ENCODE measurements at places on chromosomes 7 and 10.

DNA sequence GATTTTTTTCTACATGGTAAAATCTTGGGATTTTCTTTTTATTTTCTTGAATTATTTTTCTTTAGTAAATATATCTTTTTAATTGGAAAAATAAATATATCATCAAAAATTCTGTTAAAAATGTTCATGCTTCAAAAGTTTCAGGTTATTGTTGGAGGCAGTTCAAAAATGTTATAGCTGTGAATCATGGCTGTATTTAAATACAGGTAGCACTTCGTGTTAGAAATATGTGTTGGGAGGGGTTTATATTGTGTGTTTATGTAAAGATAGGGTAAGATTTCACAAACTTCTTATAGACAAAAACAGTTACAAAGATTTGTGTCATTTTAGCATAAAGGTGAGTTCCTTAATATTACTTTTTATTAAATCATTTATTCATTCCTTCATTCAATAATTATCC is 60.4 kb downstream of the HDAC9 start:
- DNase-seq, result no peak

- no peak for DNase-seq
These were observed 36.8 kb downstream of the SLC35B4 start for GRCh38 chr7:134279898-134280297.

- DNase-seq, result no peak
These were observed 800.0 kb downstream of the LRMDA start for GRCh38 chr10:76231286-76231934.

DNA sequence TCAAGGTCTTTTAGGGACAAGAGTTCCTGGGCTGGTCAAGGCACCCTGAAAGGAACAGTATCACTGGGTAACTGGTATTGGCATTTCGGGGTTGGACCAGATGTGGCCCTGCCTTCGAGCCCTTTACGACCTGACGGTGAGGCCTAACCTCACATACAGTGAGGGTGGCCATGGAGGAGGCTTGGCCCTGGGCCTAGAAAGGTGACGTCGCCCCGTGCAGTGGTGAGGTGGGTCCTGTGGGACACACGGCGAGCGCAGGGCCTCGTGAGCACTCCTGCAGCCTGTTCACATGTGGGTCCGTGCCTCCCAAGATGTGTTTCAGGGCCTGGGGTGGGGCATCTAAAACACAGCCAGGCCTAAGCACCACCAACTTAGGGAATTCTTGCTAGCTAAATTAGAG is 36.1 kb downstream of the CRHR2 start:
- DNase-seq, result no peak

DNA sequence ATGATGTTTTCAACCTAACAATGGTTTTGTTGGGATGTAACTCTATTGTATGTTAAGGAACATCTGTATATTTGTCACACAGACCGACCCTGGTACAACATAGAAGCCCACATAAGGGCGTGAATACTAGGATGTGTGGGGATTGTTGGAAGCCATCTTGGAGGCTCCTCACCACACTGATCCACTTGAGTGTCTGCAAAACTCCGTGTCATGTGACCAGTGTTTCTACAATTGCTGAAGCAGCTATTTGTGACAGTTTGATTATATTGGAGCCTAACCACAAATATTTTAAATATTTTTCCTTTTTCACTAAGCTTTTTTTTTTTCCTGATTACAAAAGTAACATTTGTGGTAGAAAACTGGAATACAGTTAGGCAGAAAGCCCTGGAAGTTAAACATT is 27.9 kb downstream of the RALA start:
- no peak for DNase-seq

- DNase-seq, result no peak
These were observed 34.9 kb upstream of the TCERG1L start for GRCh38 chr10:131346456-131346855.

- no peak for DNase-seq
These were observed 165.2 kb upstream of the CDCA7L start for GRCh38 chr7:22110881-22111280.

Data from NCI-H446 (cell line).